ENCODE measurements at places on chromosomes 12 and 14.

- no peak for DNase-seq
These were observed 184.6 kb upstream of the NAV3 start for GRCh38 chr12:77645966-77646598.

- no peak for DNase-seq
These were observed 70.9 kb upstream of the PIWIL1 start for GRCh38 chr12:130266751-130267150.

DNA sequence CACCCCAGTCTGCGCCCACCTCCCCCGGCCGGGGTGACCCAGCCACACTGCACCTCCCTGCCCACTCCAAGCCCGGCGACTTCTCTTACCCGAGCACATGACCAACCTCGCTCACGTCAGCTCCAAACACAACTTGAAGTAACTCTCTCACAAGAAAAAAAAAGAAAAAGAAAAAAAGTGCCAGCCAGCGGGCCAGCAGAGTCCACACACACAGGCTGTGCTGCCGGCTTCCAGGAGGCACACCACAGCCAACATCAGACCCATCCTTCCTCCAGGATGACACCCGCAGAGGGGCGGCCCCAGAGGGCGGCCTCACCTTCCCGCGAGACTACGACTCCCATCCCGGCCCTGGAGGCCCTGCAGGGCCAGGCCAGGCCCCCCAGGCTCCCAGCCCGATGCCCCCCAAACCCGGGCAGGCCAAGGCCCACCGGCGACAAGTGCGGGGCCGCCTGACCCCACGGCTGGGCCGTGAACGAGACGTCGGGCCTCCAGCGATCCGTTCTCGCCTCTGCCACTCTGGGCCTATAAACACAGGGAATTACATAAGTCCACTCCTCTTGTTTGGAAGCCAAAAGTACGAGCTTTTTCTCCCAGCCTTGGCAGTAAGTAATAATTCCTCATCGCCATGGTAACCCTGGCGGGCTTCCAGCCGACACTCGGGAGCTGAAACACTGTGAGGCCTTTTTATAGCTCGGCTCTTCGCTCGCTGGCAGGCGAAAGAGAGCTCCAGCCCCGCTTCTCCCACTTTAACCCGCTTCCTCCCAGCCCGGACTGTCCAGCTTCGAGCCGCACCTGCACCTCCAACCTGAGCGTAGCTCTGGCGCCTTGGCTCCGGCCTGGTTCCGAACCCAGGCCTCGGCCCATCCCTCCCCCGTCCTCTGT, 49.1 kb downstream of the NCOR2 start:
- no peak for DNase-seq

GRCh38 chr14:101767618-101768362, 6.3 kb downstream of the PPP2R5C start:
- DNase-seq = no peak

GRCh38 chr12:128078301-128078971, 188.5 kb upstream of the TMEM132C start:
- no peak for DNase-seq

DNA sequence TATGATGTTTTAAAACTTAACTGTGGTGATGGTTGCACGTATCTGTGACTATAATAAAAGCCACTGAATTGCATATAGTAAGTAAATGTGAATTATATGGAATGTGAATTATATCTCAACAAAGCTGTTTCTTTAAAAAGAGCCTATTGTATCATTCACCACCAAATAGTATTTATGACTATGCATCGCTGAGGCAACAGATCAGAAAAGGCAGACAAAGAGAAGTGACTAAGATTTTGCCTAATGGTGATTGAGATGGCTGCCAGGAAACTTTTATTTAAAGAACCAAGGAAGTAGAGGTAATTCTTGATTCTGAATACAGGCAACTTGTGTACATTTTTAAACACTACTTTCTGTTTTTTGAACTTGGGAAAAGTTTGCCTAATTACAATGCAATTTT, 31.7 kb downstream of the DHRS7 start:
- DNase-seq = no peak

DNA sequence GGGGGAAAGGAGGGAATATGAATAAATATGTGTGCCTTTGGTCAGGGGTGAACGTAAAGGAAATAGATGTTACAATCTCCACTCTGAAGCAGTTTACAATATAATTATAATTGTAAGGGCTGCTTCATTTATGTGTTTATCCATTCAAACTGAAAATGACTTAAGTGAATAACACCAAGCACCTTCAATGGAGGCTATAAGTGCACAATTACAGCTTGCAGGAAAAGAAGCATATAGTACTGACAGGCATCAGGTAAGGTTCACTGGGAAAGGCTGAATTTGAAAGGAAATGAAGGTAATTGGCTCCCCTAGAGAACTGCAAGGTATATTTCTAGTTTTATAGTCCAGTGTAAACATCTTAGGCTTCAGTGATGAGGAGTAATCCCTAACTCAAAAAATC, 192.7 kb downstream of the STXBP6 start:
- no peak for DNase-seq

- no peak for DNase-seq
These were observed at the start of gene UNC79 for GRCh38 chr14:93430315-93431035. Gene UNC79 (plus strand): TSS chr14:93430939. CDS start chr14:93431030, 91 bp downstream.

DNA sequence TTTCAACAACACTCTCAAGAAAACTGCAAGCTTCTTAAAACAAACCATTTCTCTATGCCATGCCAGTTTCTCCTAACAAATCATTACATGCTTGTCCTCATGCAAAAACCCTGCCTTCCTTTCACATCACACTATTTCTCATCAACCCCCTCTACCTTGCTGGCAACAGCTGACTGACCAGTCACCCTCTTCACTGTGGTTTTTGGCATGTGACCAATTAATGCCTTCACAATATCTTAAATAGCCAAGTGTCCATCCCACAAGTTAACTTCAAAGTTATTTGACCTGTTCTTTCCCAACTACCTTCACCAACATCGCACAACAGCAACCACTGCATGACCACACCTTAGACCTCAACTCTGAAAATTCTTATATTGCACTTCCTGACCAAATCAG, 159.6 kb downstream of the CEP128 start:
- no peak for DNase-seq

DNA sequence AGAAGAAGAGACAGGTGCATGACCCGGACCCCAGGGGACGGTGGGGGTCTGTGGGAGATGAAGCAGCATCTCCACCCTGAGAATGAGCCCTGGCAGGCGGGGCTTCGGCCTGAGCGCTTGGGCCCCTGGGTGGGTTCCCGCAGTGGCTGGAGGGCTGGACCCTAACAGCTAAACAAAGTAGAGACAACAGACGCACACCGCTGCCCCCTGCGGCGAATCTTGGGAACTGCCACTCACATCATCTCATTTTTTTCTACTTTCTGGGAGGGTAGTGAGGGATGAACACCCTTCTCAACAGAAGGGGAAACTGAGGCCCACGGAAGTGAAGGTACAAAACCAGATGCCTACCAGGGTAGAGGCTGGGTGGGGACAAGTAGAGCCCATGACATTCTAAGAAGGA, 104.7 kb downstream of the RFLNA start:
- no peak for DNase-seq

GRCh38 chr14:68687746-68688145, 105.1 kb downstream of the ZFP36L1 start:
- DNase-seq = no peak

GRCh38 chr12:123150275-123150743, 581 bp downstream of the PITPNM2 start:
- DNase-seq = no peak

DNA sequence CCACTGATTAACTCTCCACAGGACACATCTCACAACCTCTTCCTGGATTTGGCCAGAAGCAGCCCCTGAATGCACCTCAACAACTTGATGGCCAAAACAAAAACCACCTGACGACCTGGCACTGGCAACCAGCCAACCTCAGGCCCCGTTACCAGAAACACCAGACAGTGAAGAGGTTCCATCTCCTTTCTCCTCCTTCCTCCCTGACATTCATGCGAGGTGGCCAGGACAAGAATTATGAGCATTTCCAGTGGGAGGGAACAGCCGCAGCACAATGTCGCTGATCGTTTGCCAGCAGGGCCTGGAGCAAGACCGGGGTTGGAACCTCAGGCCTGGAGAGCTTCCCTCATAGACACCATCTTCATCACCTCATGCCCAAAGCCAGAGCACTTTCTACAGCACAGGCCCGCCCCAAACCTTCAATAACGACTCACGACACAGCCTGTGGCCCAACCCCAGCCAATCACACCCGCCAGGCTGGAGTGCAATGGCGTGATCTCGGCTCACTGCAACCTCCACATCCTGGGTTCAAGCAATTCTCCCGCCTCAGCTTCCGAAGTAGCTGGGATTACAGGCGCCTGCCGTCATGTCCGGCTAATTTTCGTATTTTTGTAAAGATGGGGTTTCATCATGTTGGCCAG, 48.7 kb downstream of the CCDC88C start:
- DNase-seq = no peak

Measured in stimulated activated CD8-positive, alpha-beta memory T cell treated with anti-CD3 and anti-CD28 coated beads, Interleukin-15, amount 100 ng/mL, for 24 hours (primary cell).